Activated CD8-positive, alpha-beta T cell treated with anti-CD3 and anti-CD28 coated beads for 36 hours (primary cell): ENCODE measurements at places on chromosomes 5 and 9. TPM values are rescaled to one million over a fixed set of nuclear protein-coding genes. Genes with fewer than 3 reads are reported as not detected.
A peak's percentile ranks its signal among the peaks of the same experiment; 100 is the strongest.

HTR4 gene
- not detected for total RNA-seq

MARVELD2 gene
- total RNA-seq = 0.60 TPM

TARS1 gene
- 210 TPM for total RNA-seq

GABBR2 gene
- not detected for total RNA-seq

- DNase-seq = peak; percentile 45
Measured at GRCh38 chr5:132830436-132831094, at the start of gene SHROOM1. Gene SHROOM1, minus strand, starts transcription at chr5:132830647. Its CDS starts 4,507 bp downstream, at chr5:132826140.

DNA sequence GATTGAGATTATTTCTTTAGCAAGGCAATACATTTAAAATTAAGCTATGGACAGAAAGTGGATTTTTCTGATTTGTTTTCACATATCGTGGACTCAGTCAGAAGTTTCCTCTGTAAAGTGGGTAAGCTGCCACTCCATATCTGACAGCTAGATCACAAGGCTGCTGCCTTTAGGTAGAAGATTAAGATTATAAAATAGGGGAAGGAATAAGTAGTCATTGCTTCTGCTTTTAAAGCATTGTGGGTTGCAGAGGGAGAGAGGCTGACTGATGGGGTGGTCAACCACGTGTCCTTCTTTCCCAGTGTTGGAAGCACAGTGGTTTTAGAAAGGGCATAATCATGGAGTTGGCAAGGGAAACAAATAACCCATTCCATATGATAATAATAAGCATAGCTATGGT is 74.3 kb upstream of the MOCS2 start:
- DNase-seq = no peak

DNA sequence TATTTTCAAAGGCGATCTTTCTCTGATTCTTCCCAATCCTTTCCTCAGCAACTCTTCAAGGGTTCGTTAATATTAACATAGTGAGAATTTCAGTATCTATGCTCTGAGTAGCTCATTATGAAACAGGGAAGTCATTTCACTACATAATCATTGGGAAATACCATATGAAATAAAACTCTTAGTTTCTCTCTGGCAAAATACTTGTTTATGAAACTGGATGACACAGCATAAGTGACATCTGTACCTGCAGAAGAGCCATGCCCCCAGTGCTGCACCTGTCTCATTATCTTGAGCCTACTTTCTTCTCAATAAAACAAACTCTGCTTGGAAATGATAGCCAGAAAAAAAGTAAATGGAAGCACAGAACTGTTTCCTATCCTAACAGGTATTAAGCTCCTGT is 33.8 kb upstream of the OTULIN start:
- no peak for DNase-seq

DNA sequence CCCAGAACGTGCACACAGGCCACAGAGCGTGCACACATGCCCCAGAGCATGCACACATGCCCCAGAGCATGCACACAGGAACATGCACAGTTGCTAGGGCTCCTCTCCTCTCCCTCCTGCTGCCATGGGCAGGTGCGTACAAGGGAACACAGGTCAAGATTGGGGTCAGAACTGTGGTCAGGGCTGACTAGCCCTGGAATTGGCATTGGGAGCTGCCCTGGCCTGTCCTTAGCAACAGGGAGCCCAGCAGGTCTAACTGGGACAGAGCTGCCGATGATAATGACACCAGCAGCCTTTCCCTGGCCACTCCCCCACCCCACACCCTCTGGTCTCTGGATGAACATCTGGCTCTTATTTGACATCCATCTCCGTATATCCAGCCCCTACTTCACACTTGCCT is 8.0 kb downstream of the PCDH1 start:
- no peak for DNase-seq

GRCh38 chr5:35852084-35852734 is 4.5 kb upstream of the IL7R start:
- DNase-seq = peak; percentile 82

- no peak for DNase-seq
Measured at GRCh38 chr9:105233873-105234272, 10.6 kb upstream of the SLC44A1 start.

GRCh38 chr9:86168256-86168655 is 68.9 kb upstream of the GOLM1 start:
- DNase-seq = no peak

- no peak for DNase-seq
Measured at GRCh38 chr5:45288746-45289145, 407.4 kb downstream of the HCN1 start.

DNA sequence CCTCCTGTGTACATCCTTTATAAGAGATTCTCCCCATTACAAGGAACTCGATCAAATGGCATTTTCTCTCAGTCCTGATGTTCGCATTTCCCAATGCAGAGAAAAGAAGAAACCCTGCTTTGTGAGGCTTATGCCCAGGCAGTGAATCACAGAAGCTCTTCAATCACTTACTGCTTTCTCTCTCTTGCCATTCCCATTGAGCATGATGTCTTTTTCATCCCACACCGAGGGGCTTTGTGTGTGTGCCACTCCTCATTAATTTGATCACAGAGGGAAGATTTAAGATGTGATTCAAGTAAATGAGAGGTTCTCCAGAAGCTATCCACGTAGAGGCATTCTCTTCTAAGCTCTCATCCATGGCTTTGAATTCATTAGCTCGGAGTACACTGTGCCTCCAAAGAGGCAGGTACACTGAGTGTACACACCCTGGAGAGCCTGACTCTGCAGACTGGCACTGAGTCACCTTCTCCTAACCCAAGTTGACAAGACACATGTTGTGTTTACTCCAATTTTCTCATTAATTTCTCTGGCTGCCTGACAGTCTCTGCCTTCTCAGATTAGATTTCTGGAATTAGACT is 45.4 kb downstream of the MFAP3 start:
- DNase-seq = no peak
